Activated T-cell treated with anti-CD3 and anti-CD28 coated beads for 24 hours (primary cell): ENCODE measurements at places on chromosomes 3 and 15.

- no peak for DNase-seq
Measured at GRCh38 chr3:184472723-184473428, 88.7 kb upstream of the EPHB3 start.

DNA sequence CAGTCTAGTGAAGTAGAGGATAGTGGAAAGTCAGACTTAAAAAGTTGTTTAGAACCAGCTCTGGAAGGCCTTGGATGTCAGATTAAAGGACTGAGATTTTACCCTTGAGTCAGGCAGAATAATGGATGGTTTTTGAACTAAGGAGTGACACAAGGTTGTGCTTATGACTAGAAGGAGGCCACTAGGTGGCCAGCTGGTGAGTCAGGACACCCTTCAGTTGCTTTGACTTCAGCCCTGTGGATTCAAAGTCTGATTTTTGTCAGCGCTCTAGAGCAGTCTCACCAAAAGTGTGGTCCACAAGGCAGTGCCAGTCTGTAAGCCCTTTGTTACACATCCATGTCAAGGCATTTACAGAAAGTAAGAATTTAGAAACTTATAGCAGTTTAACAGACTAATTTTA lies 3.8 kb upstream of the GABPB1 start:
- no peak for DNase-seq

- DNase-seq, result no peak
Measured at GRCh38 chr3:14857506-14857905, 38.7 kb downstream of the FGD5 start.

- DNase-seq, result no peak
Measured at GRCh38 chr15:89745131-89745530, 5.9 kb downstream of the MESP1 start.

GRCh38 chr3:162507397-162507796 lies 1010.8 kb downstream of the OTOL1 start:
- DNase-seq, result no peak

DNA sequence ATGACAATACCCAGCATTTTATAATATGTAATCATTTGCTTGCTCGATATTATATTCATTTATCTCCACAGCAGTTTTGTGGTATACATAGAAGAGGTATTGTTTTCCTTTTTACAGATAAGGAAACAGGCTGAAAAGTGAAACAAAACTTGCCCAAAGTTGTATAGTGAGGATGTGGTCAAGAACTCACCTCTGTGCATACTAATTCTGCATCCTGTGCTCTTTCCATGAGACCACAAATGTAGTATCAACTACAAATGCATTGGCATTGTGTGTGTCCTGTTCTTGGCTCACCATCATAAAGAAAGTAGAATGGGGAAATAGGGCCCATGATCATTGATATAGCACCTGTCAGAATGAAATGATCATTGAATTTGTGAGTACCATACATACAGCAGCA lies 167.3 kb downstream of the NECTIN3 start:
- no peak for DNase-seq

GRCh38 chr3:156762631-156763185 lies 63.4 kb upstream of the LEKR1 start:
- DNase-seq, result no peak

DNA sequence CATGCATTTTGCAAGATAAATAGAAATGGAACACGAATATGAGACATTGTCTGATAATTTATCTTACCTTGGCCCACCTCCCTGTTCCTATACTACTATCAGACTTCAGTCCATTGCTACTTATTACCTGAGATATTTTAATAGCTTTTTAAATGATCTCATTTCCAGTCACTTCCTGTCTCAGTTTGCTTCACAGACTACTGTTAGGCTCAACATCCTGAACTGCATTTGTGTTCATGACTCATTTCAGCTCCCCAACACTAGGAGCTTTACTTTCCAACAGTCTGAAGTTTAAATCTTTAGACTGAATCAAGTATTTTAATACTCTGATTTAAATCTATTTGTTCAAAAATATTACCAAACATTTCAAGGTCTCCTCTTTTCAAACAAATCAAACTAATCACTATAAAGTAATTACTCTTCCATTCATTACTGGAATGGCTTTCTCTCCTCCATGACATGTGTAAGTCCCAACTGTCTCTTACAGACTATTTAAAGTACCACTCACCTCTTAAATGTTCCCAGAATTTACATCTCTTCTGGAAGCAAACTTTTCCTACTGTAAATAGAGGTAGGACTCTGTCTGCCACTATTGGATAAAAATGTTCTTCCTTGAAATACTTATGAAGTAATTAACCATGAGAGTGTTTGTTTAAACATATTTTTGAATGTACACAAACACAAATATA lies 1277.6 kb downstream of the ZPLD1 start:
- no peak for DNase-seq

DNA sequence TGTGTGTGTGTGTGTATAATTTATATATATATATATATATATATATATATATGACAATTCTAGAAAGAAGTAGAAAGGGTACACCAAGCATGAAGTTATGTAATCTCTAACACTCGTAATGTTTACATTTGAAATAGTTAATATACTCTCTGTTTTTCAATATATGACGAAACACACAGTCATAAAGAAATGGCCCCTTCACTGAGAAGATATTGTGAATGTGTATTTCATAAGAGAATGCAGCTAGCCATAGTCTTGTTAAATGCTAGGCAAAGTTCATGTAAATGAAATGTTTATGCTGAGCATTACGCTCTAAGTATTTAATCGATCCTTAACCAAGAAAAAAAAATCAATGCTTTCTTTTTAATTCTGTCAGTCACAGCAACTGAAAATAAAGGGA lies 154.7 kb upstream of the TSPAN3 start:
- no peak for DNase-seq

- no peak for DNase-seq
Measured at GRCh38 chr3:119582178-119582577, 2.9 kb downstream of the ADPRH start.

- DNase-seq, result no peak
Measured at GRCh38 chr3:81500039-81500438, 261.4 kb downstream of the GBE1 start.

DNA sequence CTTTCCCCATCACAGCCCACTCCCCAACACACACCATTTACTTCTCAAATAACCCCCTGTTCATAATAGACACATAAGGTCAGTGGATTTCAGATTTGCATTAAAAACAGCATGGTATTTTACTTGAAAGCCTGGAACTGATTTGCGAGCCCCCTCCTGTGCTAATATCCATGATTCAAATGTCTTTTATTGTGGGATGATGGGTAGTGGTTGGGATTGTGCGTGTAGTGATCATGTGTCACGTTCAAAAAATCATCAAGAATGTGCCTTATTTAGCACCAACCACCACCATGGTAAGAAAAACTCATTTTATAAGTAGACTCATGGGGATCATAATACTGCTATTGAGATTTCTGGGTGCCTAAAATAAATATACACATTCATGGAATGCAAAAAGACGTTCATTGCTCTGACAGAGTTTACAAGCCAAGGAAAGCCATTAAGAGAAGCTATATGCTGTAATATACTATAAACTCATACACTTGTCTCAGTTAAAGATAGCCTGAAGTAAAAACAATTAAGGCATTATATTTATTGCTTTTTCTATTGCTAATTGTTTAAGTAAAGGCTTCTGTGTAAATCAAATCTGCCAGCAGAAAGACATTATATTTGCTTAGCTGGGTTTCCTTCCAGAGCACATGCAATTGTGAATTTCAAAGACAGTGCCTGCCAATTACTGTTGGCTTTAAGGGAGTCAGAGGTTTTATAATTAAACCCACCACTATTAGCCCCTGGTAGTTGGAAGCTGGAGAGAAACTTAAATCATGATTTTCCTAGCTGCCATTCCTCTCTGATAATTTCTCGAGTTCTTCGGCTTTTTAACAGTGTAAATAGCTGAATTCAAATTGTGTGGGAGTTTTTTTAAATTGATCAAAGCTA lies 4.0 kb downstream of the TRAT1 start:
- DNase-seq, result no peak

GRCh38 chr3:20125897-20126296 lies 60.1 kb downstream of the SGO1 start:
- no peak for DNase-seq

GRCh38 chr3:156976933-156977332 lies 150.8 kb downstream of the LEKR1 start:
- DNase-seq, result no peak

DNA sequence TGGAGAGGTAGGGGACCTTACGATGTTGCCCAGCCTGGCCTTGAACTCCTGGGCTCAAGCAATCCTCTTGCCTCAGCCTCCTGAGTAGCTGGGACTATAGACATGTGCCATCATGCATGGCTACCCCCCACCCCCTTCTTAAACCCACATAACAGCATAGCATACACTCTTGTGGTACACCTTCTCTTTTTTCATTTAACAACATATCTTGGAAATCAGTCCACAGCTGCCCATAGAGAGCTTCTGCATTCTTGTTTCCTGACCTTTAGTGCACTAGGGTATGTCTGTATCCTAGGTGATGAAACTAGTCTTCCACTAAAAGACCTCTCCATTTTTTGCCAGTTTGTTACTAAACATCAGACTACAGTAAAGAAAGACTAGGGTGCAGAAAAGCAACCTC lies 33.0 kb downstream of the SLC28A1 start:
- DNase-seq, result no peak
